ENCODE measurements at places on chromosomes 3 and 15. TPM values are rescaled to one million over a fixed set of nuclear protein-coding genes. Genes with fewer than 3 reads are reported as not detected.

DNA sequence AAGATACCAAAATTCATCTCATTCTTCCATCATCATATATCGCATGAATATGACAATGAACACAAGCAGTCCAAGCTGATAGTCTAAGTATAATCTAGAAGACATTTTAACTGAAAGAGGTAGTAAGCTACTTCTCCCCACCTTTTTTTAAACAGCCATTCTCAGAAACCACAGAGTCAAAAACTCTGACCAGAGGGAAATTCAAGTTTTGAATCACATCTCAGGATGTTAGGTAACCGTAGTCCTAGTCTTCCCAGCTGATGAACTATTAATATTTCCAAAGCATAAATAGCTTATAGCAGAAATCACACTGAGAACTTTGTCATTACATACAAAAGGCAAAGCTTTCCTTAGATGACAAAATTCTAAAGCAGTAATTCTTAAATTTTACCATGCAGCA is 25.8 kb downstream of the NPTN start:
- no peak for DNase-seq

DNA sequence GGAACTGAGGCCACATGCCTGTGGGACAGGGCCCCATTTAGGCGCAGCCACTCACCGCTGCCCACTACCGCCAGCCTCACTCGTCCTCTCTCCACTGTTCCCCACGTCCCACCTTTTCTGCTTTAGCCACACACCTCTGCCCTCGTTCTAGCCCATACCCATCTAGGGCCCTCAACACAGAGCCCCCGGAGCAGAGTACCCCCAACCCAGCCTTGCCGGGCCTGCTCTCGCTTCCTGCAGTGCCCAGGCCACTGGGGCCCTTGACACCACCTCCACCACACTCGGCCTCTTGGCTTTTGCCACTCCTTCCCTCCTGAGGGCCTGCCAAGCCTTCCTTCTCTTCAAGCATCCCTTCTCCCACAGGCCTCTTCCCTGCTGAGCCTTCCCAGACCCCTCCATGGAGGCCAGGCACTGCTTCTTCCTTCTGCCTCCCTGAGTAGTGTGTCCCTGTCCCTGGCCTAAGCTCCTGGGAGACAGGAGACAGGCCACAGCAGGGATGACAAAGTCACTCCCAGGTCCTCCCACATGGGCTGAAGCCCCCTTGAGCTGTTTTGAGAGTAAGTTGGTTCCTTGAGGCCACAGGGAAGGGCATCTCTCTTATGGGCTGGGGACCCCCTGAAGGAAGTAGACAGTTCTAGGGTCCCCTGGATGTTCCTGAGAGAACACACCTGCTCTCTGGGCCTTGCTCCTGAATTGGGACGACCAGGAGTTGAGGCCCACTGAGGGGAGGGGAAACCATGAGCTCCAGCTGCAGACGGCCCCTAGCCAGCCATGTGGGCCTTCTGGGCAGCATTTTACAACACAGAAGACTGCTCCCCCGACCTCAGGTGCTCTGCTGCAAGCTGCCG is 4.4 kb downstream of the PRSS50 start:
- DNase-seq, result no peak

DNA sequence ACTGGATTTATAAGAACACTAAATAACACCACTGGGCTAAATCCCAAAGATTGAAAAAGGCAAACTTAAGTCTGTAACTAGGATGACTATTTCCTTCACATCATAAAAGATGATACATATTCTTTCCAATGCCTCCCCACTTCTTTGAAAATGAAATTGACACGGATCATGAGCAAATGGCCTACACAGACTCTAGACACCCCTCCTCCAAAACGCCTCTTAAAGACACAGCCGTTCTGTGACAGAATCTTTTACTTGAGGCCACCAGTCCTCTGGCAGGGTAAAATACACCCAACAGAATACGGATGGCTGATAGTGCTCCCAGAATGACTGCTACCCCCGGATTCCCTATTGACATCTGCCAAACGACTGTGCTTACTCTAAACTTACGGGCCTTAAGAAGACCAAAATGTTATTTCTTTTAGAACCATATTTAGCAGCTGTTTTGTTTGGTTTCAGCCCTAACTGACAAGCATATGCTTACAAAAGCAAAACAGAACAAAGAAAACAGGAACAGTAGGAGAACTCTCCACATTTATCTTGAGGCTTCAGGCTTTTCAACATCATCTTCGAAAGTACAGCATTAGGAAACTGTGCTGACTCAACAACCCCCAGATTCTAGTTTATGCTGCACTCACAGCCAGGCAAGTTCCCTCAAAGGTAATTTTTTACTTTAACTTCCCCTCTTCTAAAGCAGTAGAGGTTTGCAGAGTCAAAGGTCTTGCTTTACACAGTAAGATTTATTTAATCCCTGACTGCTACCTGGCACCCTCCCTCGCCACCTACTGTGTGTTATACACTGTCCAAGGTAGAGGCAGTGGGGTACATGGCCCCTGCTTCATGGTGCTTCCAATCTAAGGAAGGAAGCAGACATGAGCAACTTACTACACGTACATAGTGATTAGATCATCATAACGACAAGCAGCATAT is 84.3 kb downstream of the TNIK start:
- no peak for DNase-seq

- DNase-seq, result peak; percentile 13
Measured at GRCh38 chr3:46080124-46080968, 53.1 kb upstream of the XCR1 start.

- DNase-seq, result no peak
Measured at GRCh38 chr15:29135309-29135657, 134.3 kb downstream of the NSMCE3 start.

GRCh38 chr3:117479095-117479494 is 769.5 kb downstream of the TUSC7 start:
- no peak for DNase-seq

- DNase-seq, result no peak
Measured at GRCh38 chr15:38560456-38560926, 4.1 kb downstream of the RASGRP1 start.

DNA sequence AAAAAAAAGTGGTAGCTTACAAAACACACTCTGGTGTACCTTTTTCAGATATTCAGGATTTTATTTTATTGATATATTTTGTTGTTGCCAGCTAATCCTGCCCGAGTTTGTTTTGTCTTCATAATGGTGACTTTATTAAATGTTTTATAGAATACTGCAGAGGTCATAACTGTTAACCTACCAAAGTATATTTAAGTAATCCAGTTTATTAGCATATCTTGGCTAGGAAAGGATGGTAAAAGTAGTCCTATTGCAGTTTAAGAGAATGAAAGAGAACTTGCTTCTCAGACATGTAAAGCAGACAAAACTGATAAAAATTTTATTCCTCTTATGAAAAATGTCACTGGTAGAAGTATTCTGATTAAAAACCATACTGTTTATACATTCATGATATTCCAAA is 59.2 kb upstream of the IGSF10 start:
- no peak for DNase-seq

DNA sequence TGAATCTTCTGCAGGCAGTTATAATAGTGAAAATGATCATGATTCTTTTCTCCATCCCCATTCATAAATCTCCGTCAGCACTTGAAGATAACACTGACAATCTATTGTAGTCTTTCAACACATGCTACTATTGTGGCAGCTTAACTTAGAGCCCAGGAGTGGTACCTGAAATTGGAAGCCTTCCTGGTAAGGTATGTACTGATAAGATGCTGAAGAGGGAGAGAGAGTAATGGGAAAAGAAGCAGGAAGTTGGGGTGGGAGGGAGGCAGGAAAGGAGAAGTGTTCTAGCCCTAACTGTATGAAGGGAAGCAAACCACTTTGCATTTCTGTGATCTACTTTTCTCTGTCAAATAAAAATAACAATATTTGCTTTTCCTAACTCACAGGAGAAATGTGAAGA is 197.4 kb upstream of the RORA start:
- DNase-seq, result no peak

DNA sequence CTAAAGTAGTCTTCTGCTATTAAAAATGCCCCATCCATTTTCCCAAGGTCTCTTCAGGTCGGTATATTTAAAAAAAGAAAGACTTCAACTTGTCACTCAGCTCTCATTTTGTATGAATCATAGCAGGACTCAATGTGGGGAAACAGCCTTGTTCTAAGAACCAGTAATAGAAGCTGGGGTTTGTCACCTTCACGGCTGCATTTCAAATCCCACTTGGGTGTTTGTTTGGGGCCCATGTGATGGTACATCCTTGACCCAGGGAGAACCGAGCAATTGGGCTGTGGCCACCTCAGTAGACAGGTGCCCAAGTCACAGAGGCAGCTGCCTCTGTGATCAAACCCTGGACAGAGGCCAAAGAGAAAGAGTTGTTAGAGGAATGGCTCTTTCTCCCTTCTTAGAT is 70.3 kb upstream of the ARL8B start:
- no peak for DNase-seq

- no peak for DNase-seq
Measured at GRCh38 chr15:59170295-59171066, 36.2 kb upstream of the LDHAL6B start.

- DNase-seq, result no peak
Measured at GRCh38 chr3:105431200-105431599, 64.5 kb downstream of the ALCAM start.

DNA sequence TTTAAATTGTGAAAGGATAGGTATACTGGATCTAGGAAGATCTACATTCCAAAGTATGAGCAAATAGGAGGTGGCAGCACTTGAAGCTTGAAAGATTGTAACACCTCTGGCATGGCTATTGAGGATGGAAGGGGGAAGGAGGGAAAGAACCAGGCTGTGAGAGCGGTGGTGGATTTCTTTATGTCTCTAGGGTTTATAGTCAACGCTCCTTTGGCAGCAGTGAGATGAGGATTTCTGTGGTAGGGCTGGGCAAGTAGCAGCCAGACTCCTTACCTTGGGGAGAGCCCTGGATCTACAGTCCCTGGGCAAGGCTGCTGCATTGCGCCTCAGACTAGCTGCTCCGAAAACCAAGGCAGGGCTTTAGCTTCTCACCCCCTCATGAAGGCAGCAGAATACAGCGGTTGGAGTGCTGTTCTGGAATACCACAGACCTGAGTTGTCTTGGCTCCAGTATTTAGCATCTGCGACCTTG is 53.2 kb downstream of the MEF2A start:
- DNase-seq, result no peak

- DNase-seq, result no peak
Measured at GRCh38 chr15:54675241-54675640, 521.5 kb downstream of the RSL24D1 start.

- DNase-seq, result no peak
Measured at GRCh38 chr15:45225506-45226273, 26.3 kb upstream of the SLC28A2 start.

- DNase-seq, result no peak
Measured at GRCh38 chr3:183385698-183386613, 42.5 kb downstream of the MCF2L2 start.

- DNase-seq, result no peak
Measured at GRCh38 chr3:193805448-193805847, 212.4 kb downstream of the OPA1 start.

DNA sequence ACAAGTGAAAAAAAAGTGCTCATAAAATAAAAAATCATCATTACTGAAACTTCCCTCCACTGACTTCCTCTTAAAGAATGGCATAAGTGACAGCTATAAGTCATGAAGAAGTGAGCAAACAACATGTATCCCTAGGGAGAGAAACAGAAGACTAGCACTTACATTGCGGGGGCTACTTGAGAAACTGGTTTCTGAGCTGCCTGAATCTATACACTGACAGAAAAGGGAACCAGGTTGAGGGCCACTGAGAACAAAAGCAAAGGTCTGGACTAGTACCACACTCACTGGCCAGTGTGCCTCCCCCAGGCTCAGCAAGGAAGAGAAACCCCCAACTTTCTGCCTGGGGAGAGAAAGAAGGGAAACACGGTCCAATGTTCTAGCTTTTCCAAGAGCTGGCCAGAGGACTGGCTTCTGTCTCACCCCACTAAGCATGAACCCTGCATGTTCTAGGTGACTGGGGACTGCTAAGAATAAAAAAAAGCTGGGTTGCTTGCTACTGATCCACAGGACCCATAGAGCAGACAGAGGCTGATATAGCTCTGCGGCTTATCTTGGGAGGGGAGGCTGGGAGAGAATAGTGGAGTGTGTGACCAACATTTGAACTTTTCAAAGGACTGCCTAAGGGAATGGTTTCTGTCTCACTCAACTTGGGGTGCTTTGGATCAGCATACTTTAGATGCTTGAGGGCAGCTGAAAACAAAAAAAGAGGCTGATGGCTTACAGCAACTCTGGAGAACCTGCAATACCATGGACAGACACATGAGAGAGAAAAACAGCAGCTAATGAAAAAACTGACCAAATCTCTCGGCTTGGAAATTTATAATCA is 8.1 kb downstream of the RAD18 start:
- no peak for DNase-seq

GRCh38 chr15:22949074-22949547 is 31.1 kb downstream of the CYFIP1 start:
- no peak for DNase-seq

DNA sequence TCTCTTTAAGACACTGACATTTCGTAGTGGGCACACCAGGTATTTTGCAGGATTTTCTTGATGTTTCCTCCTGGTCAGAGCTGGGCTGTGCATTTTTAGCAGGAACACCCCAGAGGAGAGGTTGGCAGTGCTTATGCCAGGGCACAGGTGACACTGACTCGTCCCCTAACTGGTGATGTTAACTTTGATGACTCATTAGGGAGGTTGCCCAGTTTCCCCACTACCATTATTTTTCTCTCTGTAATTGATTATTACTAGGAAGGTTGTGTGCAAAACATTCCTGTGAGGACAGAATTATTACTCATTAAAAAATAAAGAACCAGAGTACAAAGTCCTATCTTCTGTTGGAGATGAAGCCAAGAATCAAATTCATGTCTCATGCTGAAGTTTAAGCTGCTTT is 394.5 kb downstream of the GABRG3 start:
- no peak for DNase-seq

Gene PLSCR5
- not detected for total RNA-seq

Gene GOLGA8M
- total RNA-seq, result 0.43 TPM

Gene GPX1
- total RNA-seq, result 114 TPM

Gene H1-8
- total RNA-seq, result not detected

Gene CELF6
- 0.45 TPM for total RNA-seq

Gene CAMK2N2
- total RNA-seq, result 1.9 TPM

Gene RBP2
- 25.3 TPM for total RNA-seq

Measured in type B pancreatic cell (in vitro differentiated cells).